Stimulated activated CD4-positive, alpha-beta T cell treated with anti-CD3 and anti-CD28 coated beads, TNF-alpha, amount 100 ng/mL, for 4 hours (primary cell): ENCODE measurements at places on chromosomes 2 and 18.

DNA sequence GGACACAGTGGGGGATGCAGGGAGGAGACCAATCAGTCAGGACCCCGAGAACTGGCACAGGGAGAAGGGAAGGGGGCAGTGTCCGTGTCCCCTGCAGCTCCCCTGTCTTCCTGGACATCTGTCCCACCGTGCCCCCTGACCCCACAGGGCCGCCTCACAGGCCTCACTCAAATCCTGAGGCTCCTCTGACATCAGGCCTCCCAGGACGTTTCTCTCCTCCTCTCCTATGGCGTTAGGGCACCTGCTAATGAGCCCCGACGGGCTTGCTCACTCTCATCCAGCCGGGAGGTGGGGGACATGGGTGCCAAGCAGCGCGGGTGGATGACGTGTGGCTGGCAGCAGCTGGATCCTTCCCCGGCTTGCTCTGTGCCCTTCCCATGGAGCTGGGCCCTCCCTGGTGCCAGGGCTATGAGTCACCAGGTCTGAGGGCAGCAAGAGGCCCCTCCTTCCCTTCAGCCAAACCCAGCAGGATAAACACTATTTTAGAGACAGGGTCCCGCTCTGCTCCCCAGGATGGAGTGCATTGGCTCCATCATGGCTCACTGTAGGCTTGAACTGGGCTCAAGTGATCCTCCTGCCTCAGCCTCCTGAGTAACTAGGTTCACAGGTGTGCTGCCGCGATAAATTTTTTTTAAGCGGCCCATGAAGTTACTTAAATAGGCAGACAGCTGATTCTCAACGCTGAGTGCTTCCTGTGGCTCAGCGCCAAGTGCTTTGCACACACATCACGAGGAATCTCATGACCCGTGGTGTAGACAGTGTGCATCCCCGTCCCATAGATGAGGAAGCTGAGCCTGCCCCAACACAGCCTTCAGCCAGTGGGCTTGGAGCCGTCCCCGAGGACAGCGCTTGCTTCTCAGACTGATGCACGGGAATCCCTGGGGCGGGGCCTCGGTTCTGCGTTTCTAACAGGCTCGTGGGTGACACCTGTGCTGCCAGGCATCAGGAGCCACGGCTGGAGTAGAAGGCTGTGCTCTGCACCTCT, 64.5 kb upstream of the HDAC4 start:
- no peak for DNase-seq

DNA sequence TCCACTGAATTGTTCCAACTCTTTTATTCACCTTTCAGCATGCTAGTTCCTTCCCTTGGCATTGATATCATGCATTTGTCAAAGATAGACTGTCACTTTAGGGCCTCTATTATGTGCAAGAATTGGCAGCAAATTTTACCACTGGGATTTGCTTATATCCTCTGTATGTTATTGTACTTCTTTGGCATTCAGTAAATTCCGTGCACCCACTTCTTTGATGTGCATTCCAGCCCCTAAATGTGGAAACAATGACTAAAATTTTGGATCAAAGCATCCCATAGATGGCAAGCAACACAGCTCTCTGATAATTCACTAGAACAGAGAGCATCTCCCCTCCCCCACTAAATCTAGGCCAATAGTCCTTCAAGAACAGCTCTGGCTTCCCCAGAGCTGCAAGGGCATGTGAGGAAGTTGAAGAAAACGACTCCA, 399.0 kb upstream of the HNRNPA3 start:
- DNase-seq = no peak

DNA sequence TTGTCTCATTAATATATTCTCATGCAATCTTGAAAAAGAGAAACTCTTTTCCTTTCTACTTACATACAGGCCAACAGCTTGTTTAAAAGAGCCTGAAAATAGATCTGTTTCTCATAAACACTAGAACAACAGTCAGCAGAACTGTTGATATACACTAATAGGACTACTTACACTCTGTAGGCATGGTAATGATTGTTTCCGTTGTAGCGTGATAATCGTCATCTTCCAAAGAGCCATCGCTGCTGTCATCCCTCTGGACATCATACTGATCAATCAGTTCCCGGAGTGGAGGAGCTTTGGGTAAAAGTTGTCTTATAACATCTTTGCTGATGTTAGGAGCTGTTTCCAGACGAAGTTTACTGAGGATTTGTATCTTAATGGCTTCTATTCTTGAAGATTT, 476 bp downstream of the MSTN start:
- no peak for DNase-seq

DNA sequence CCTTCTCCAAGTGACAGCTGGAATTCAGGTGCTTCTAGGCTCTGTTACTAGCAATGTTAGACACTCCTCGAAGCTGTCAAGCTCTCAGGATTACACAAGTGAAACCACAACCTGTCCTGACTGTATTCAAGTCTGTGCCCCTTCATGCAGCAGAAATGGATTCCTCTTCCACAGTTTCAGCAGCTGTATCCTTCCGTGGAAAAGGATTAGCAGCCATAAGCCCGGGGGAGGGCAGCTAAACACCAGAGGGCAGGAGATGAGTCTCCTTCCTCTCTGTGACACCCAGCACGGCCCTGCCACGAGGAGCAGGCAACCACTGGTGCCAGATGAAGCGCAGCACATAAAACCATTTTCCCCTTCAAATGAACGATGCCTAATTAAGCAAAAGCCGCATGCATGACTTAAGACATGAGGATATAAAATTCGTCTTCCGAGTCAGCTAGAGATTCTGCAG, 1.2 kb downstream of the ST3GAL5 start:
- peak; percentile 27 for DNase-seq

- no peak for DNase-seq
These were observed 37.0 kb upstream of the ATIC start for GRCh38 chr2:215274829-215275228.

GRCh38 chr2:185507719-185508118, 230.9 kb upstream of the FSIP2 start:
- DNase-seq = no peak
